PC-3 (cell line): ENCODE measurements at places on chromosomes 1 and 21.

GRCh38 chr1:156833603-156834002, 17.0 kb upstream of the SH2D2A start:
- no peak for DNase-seq

- DNase-seq, result no peak
Measured at GRCh38 chr1:6507037-6507428, 15.6 kb upstream of the PLEKHG5 start.

DNA sequence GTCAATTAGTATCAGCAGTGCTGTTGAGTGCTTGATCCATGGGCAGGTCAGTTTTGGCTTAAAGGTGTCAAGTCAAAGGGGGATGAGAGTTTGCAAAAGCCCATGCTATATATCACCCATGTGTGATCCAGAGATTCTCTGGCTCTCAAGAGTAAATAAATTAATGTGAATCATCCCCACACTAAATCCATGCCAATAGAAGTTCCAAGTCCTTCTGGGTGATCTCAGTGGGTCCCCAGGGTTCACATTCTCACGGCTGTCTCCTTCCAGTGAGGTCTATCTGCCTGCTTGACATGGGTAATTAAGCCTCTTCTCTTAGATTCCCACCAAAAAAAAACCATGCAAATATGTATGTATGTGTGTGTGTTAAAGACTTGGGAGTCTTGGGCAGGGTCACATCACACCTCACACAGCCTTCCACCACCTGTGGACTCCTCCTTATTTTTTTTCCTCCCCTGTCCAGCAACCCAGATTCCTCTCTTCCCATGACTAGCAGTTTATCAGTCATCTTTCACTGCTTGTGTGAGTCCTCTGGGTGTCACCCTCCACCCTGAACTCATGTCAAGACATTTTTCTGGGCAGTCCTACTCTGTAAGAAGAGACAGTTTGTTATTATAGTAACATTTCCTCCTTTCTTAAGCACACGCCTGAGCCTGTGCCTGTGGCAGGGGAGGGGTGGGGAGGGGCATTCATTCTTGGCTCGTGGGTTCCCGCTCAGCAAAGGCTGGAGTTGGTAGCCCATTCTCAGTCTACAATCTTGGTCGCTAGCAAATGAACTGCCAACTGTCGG, 14.3 kb upstream of the S100A11 start:
- peak; percentile 44 for DNase-seq

DNA sequence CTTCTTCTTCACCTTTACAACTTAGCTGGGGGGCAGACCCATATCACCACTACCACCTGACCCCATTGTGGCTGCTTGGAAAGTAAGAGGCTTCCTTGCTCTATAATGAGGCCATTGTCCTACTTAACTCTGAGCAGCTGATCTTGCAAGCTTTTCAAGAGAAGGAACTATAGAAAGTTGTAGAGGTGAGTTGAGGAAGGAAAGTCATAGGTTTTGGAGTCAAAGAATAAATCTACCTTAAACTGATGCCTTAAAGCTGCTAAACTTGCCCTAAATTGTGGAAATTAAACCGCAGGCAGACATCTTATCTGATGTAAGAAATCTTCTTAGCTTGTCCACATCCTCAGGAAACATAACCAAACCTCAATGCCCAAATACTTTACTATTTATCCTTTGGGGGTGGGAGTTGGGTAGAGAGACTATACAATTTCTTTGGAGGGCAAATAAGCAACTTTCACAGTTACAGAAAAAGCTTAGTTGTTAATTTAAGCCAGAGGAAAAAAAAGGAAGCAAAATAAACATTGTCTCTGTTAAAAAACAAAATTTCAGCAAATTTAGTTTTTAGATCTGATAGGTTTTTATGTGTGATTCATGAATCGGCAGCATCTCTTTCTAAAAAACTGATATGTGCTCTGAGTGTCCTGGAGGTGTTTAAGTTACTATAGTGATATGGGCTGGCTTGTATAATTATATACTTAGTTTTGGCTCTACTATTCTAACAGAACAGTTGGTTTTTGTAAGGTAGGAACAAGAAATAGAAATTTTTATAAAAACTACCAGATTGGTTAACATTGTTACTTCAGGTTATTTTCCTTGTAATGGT, 4.7 kb downstream of the IL23R start:
- DNase-seq, result no peak

DNA sequence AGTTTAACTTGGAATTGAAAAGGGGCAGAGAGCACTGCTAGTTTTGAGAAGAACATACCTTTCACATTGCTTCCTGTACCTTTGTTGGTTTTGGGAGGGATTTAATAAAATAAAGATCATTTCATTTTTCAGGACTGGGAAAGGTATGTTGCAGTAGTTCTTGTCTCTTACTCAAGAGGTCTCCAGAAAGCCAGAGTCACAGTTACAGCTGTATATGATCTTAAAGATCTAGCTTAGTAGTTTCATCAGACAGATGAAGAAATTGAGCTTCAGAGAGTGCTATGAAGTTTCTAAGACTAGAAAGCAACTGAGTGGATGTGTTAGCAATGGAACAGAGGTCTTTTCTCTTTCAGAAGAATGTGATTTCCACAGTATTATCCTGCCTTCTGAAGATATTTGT, 1.0 kb downstream of the OR10K2 start:
- DNase-seq, result no peak

GRCh38 chr1:112067989-112068388, 78.5 kb upstream of the KCND3 start:
- DNase-seq, result no peak

DNA sequence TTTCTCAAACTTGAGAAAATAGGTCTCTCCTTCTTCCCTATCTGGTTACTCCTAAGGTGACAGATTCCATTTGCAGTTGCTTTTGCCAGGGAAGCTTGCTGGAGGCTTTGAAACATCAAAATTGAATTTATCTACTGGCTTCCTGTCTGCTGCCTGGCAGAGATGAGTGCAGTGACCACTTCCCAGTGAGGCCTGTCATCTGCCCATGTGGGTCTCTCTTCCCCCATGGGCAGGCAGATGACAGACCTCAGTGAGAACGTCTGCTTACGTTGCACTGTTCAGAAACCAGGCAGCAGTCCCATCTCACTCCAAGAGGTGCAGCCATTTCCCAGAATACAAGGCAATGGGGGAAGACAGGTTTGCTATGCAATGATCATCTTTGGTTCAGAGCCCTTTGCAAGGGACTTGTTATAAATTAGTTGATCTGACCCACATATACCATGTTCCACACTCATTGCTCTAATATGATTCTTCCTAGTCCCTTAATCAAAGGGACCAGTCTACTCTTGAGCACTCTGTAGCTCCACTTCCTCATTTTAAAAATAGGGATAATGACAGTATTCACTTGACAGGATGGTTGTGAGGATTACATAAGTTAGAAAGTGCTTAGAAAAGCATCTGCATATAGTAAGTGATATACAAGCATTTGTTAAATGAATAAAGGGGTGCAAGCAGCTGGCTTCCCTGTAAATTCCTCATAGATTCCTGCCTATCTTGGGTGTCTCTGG, 10.6 kb downstream of the PGBD5 start:
- no peak for DNase-seq

- DNase-seq, result peak; percentile 74
Measured at GRCh38 chr1:32208891-32209328, at the start of gene DCDC2B. Gene DCDC2B, plus strand, starts transcription at chr1:32209089. Its CDS starts 5 bp downstream, at chr1:32209094.

GRCh38 chr1:91769742-91770141, 116.2 kb downstream of the TGFBR3 start:
- DNase-seq, result no peak

GRCh38 chr1:18557621-18558465, 72.8 kb upstream of the PAX7 start:
- peak; percentile 6 for DNase-seq

GRCh38 chr1:29500041-29500440, 263.7 kb downstream of the PTPRU start:
- no peak for DNase-seq

- DNase-seq, result no peak
Measured at GRCh38 chr1:157622471-157622870, 24.6 kb upstream of the FCRL4 start.

GRCh38 chr21:28633839-28634555, 358.7 kb downstream of the LTN1 start:
- peak; percentile 91 for DNase-seq

- DNase-seq, result no peak
Measured at GRCh38 chr1:23254584-23254983, 37.3 kb upstream of the HTR1D start.

- DNase-seq, result no peak
Measured at GRCh38 chr1:99979091-99979490, 9.3 kb downstream of the SLC35A3 start.

DNA sequence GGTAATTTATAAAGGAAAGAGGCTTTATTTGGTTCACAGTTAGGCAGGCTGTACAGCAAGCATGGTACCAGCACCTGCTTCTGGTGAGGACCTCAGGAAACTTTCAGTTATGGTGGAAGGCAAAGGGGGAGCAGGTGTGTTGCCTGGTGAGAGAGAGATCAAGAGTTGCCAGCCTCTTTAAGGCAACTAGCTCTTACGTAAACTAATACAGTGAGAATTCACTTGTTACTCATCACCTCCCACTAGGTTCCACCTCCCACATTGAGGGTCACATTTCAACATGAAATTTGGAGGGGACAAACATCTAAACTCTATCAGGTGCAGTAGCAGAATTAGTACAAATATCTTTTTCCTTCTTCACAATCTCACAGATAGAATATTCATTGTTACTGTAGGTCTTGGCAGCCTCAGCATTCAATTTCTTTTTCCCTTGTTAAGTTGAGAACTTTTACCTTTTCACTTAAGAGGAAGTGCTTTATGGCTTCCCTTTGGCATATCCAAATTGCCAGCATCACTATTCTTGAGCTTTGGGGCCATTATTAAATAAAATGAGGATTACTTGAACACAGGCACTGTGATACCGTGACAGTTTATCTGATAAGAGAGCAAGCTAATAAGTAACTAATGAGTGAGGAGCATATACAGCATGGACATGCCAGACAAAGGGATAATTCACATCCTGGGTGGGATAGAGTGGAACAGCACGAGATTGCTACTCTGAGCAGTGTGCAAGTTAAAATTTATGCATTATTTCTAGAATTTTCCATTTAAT, 48.4 kb downstream of the MAGI3 start:
- DNase-seq, result no peak

DNA sequence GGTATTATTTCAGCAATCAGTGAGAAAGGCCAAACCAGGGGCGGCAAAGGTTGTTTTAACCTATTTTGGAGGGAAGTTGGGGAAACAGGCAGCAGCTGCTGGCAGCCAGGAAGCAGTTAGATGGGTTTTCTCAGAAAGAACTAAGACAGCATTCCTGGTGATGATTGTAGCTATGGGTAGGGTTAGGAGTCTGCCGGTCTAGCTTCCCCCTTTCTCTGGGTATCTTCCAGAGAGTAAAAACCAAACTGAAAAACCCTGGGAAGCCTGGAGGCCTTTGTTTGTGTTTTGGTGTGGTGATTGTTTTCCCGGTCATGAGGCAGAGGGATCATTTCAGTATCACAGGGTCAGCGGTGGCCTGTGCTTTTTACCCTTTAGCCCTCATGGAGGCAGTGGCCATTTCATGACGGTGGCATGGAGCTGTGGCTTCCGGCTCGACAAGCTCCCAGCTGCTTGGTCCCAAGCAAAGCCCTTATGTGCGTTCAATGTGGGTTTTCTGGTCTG, 19.5 kb upstream of the TNFRSF1B start:
- no peak for DNase-seq

- peak; percentile 73 for DNase-seq
Measured at GRCh38 chr1:203408486-203409481, 57.9 kb upstream of the FMOD start.

DNA sequence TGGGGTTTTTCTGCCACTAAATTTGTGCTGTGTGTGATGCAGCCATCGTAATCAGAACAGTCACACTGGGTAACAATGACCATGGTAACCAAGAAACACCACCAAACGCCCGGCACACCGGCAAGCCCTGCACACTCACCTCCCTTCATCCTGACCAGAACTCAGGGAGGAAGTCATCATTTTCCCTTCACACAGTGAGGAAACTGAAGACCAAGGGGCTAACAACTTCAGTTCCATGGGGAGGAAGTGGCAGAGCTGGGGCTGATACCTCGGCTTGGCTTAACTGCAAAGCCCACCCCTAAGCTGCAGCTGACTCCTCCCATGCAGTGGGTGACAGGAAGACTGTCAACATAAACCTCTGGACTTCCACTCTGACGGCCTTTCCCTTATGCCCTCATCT, 69.3 kb upstream of the BCAR3 start:
- DNase-seq, result no peak

DNA sequence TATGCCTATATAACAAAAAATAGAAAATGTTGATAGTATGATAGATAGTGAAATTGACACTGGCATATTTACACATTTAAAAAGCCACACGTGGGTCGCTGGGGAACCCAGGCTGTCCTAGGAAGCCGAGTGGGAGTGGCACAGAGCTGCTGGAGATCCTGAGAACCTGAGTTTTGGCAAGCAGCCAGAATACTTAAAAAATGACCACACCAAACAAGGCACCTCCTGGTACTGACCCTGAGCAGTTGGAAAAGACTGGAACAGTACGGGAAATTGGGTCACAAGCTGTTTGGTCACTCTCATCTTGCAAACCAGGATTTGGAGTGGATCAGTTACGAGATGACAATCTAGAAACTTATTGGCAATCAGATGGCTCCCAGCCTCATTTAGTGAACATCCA, 111.5 kb downstream of the ZFYVE9 start:
- no peak for DNase-seq

GRCh38 chr1:22245726-22246125, 102.8 kb upstream of the WNT4 start:
- no peak for DNase-seq

- DNase-seq, result no peak
Measured at GRCh38 chr1:95625224-95625623, 391.2 kb downstream of the RWDD3 start.

- DNase-seq, result peak; percentile 79
Measured at GRCh38 chr1:150464422-150464826, 22.8 kb upstream of the TARS2 start.

DNA sequence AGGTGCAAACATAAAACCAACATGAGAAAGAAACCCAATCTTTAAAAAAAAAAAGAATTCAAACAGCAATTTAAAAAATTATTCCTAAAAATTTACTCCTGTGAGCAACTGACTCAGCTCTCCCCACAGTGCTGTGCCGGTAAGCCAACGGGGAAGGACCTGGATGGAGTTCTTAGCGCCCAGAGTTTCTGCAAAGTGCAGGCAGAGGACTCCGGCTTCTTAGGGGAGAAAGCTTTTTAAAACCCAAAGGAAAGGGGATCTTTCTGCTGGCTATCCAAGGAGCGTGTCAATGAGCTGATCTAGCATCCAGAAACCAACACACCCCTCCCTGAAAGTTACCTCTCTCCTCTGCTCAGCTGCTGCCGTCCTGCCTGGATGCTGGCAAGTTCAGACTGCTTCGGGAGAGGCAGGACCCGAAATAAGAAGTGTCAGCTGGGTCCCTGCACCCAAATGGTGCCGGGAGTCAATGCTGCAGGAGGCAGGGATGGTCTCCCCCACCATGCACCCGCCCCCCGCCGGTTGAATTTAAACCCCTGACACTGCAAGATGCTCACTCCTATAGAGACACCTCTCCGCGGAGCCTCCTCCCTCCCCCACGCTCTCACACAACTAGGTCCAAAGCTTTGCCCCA, 32.2 kb upstream of the H6PD start:
- peak; percentile 18 for DNase-seq
